ENCODE measurements at places on chromosomes 2 and 18.

DNA sequence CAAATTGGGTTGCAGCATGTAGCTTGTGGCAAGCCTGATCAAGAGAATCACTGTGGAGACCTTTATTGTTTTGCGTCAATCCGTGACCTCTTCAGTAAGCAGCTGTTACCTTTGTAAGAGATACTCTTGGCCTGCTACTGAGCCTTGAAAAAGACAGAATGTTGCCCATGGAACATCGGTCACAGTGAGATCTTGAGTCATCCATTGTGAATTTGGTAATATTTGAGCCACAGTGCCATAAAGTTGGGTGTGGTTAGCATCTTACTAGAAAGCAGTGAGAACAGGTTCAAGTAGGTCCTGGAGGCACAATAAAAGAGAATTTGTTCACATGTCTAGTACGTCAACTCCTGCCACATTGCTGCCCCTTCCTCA is 12.7 kb upstream of the EFR3B start:
- no peak for DNase-seq

DNA sequence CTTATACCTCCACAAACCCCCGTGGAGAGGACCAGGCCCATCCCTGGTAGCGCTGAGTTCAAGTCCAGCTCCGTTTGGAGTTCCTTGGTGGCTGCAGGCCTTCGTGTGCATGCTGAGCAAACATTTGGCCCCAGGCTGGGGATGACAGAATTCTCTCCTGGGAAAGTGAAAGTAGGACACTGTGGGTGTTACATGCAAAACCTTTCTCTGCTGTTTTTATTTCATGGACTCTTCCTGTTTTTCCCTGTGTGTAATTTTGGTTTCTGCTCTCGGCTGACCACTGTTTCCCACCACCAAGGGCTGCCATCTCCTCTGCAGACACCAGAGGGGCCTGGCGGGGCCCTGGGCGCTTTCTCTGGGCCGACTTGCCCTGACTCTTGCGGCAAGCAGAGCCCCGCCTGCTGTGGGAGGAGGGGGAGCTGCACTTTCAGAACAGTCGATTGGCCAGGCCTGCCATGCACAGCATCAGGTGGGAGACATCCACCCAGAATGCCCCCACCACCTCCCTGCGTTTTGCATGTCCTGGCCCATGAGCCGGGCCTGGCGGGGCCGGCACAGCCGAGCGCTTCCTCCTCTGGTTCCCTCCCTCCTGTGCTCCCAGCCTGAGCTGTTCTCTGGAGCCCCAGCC is 102.4 kb downstream of the CABLES1 start:
- no peak for DNase-seq

DNA sequence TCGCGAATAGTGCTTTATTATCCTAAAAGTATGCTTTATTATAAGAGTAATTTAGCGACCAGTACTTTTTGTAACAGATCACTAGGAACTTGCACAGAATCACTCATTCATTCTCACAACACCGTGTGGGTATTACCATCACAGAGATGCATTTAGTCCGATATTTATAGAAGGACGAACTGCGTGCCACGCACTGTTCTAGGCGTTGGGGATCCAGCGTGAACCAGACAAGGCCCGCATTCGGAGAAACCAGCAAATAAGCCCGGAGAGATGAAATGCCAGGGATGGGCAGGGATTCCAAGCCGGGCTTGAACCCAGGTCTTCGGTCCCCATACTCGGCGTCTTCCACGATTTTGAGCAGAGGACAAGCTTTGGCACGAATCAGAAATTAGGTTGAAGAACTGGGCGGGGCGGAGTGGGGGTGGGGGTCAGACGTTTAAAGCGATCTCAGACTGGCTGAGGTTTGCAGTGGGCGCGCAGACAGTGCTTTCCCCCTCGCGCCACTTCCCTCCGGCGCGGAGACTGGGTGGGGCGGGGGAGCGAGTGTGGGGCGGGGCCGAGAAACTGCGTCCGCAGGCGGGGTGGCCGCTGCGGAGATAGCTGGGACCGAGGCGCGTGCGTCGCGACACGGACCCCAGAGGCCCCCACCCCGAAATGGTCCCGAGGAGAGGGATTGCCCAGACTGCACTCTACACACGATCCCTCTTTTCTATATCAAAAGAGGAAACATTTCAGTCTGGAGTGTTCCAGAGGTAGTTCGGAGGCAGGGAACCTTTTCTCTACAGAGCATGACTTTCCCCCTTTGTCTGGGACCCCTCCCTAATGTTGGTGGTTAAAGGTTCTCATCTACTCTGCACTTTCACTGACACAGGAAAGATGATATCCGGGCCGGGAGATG is 1.1 kb upstream of the CXCR4 start:
- DNase-seq = peak; percentile 57

GRCh38 chr2:5392658-5393057 is 299.5 kb upstream of the SOX11 start:
- no peak for DNase-seq

- no peak for DNase-seq
These were observed 5.4 kb upstream of the MTCL1 start for GRCh38 chr18:8699948-8700347.

GRCh38 chr2:200329798-200330197 is 23.3 kb downstream of the SPATS2L start:
- no peak for DNase-seq

DNA sequence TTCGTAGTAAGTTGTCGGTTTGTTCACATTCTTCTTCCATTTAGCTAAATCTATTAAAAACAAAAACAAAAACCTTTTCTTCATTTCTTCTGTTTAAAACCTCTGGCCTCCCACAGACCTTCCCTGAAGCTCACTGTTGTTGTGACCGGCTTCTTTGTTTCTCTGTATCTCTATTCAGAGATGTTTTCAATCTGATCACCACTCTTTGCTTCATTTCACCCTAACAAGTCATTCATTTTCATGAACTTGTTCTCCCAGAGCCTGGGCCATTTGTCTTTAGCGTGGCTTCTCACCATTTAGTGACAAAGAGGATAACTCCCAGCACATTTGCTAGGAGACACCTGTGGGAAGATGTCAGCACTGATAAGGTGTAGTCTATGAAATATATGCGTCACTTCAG is 794.2 kb downstream of the ERBB4 start:
- no peak for DNase-seq

GRCh38 chr18:32308493-32309120 is 118.8 kb downstream of the MEP1B start:
- DNase-seq = no peak

DNA sequence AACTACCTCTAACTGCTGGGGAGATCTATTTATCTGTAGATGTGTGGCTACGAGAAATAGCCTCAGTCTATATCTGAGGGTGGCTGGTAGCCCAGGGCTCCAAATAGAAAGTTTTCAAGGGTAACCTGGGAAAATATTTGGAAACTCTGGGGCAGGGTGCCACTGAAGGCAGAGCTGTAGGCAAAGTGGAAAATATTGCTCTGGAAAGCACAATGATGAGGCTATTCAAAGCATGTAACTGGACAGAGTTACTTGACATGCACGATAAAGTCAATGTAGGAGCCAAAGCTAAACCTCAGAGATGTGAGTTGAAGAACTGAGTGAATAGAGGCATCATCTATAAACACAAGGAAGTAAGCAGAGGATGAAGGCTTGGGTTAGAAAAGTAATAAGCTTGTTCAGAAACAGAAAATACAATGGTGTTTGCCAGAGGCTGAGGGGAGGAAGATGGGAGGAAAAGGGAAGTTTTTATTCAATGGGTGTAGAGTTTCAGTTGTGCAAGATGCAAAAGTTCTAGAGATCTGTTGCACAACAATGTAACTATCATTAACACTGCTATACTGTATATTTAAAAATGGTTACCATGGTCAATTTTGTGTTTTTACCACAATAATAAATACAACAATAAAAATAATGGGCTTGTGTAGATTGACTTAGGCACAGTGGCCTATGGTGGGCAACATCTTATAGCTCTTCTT is 171.6 kb downstream of the MBD2 start:
- no peak for DNase-seq

DNA sequence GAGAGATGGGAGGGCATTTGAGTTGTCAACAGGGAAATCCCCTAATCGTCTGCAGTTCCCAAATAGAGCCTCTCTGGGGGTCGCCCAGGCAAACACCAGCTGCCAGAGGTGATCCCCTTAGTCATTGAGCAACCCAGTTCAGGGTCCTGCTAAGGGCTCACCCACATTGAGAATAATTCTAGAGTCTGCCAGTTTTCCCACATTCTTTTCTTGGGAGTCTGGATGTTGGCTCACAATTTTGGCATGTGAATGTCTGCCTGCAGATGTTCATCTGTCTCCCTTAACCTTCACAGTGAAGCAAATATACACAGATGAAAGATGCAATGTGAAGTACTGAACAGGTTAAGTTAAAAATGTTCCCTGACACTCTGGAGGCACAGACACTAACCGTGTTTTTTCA is 11.4 kb upstream of the SMIM21 start:
- no peak for DNase-seq

DNA sequence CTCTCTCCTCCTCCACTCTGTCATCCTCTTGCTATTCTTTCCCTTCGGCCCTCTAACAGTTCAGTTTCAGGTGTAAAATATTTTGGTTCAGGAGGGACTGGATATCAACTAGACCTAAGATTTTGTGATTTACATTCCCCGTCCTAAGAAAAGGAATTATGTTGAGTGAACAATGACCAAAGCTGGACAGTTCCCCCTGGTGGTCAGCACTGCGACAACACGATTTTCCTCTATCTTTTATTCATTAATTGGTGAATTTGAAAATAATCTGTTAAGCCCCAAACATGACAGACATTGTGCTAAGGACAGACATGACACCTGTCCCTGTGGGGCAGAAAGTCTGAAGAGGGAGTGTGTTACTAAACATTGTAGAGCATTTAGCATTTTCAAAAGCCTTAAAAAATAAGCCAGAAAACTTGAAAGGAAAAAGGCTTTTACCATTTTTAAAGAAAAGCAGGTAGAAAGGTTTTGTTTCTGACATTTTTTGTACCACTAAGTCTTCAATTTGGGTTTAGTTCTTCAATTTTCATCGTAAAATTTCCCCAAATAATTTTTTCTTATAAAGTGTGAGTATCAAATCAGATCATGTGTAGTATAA is 28.4 kb upstream of the GTF2A1L start:
- no peak for DNase-seq

DNA sequence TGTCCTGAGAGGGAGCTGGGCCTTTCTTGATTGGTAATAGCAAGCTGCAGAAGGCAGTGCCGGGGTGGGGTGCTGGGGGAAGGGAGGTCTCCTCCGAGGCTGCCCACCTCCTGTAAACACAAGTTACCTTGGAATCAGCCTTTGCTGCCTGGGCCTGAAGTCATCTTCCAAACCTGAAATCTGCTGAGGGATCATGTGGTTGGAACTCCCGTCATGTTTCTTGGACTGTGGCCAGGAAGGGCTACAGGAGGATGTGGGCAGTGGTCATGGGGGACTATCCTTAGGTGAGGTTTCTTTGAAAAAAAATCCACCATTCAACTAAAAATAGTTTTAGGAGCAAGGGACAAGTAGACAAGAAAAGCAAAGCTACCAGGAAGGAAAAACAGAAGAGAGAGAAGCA is 74.2 kb downstream of the CDK15 start:
- DNase-seq = no peak

DNA sequence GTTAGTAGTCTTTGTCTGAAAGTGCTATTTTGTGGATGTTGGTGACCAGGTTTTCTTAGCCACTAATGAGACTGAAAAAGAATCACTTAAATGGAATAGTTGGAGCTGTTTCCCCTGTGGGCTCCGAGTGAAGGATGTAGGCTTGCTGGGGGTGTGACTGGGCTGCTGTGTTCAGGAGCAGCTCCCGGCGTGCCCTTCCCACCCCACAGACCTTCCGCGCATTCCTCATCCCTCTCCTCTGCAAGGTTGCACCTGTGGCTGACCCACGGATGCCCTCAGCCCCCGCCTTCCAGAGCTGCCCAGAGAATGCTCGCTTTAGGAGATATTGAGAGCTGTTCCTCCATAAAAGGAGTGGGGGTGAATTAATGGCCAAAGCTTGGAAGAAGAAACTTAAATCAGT is 174.3 kb downstream of the LDLRAD4 start:
- no peak for DNase-seq

- DNase-seq = no peak
These were observed 28.4 kb upstream of the SELENOI start for GRCh38 chr2:26317377-26318105.

DNA sequence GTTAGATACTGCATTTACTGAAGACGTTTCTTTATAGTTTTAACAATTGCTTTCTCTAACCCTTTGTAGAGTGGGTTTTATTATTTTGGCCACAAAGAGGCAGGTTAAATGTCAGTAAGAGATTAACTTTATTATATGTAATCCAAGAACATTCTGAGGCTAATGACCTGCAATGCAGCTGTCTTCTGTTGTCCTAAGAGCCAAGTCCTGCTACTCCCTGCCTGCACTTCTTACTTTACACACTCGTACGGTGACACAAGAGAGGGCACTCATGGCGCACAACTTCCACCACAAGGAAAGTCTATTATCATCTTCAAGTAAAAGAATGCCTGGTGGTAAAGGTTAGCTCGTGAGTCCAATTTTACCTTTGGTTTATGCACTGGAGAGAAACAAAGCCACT is 471.0 kb upstream of the HNMT start:
- no peak for DNase-seq

DNA sequence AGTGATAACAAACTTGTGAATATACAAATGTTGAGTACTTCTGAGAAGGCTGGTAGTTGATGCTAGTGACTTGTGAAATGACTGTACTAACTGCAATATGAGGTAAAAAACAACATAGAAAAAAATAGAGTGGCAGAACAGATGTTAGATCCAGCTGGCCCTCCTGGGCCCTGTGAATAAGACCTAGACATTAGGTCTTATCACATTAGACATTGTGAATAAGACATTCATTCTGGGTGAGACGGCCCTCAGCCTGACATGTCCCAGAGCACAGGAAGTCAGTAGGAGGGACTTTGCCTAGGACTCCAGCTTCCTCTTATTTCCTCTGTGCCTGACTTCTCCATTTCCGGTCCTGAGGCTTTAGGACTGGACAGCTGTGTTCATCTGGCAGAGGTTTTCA is 22.9 kb downstream of the DOK1 start:
- DNase-seq = no peak

- no peak for DNase-seq
These were observed 2.7 kb upstream of the ACTR3 start for GRCh38 chr2:113887009-113887792.

DNA sequence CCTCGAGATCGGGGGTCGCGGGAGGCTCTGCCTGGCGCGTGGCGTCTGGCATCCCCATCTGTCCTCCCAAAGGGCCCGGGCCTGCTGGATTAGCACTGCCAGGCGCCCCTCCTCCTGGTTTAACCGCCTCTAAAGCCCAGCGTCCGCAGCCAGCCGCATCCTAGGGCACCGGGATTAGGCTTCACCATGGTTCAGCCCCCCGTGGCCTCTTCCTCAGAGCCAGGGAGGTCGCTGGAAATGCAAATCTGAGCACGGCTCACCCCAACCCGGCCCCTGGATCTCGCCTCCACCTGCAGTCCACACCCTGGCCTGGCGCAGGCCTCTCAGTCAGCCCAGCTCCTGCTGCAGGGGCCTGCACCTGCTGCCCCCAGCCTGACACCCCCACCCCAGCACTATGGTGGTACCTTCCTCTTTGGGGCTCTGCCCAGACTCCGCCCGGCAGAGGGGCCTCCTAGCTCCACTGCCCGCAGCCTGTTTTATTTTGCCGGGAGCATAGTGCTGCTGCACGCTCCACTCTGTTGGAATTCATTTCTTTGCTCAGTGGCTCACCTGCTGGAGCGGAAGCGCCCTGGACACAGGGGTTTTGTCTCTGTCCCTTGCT is 13.2 kb downstream of the PRELID3A start:
- no peak for DNase-seq
